ENCODE measurements at places on chromosomes 5 and 9. TPM values are rescaled to one million over a fixed set of nuclear protein-coding genes. Genes with fewer than 3 reads are reported as not detected.

Gene NDST1
- polyA plus RNA-seq = 6.4 TPM

DNA sequence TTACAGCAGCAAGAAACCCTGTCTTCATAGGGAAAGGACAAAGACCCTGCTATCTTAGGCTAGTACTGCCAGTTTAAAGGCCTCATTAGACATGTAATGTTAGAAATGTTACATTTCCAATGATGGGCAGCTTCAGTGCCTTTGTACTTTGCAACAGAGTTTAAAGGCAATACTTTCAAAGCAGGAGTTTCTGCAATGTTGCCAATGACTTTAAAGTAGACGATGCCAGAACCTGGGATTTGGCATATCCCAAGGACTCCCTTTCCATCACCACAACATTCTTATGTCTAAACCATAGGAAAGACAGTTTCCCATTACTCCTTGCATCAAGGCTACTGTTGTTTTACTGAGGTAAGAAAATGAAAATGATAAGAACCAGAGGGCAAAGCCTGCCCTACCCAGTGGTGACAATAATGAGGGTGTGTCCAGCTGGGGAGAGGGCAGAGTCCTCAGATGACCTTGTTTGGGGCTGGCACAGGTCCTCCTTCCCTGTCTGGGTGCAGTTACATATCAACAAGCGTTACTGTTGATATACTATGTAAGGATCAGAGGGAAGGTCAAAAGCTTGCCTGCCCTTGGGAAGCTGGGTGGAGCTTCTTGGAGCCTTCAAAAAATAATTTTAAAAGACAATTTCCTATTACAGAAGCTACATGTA is 27.5 kb upstream of the MLANA start:
- no peaks in the 10 kb centered on the region for H3K4me1 ChIP-seq
- H3K27ac ChIP-seq = no peak overlapping the region
- no peak for DNase-seq
- no peaks in the 10 kb centered on the region for H3K36me3 ChIP-seq
- no peaks in the 10 kb centered on the region for H3K27me3 ChIP-seq

Gene MYORG
- 1.3 TPM for polyA plus RNA-seq

DNA sequence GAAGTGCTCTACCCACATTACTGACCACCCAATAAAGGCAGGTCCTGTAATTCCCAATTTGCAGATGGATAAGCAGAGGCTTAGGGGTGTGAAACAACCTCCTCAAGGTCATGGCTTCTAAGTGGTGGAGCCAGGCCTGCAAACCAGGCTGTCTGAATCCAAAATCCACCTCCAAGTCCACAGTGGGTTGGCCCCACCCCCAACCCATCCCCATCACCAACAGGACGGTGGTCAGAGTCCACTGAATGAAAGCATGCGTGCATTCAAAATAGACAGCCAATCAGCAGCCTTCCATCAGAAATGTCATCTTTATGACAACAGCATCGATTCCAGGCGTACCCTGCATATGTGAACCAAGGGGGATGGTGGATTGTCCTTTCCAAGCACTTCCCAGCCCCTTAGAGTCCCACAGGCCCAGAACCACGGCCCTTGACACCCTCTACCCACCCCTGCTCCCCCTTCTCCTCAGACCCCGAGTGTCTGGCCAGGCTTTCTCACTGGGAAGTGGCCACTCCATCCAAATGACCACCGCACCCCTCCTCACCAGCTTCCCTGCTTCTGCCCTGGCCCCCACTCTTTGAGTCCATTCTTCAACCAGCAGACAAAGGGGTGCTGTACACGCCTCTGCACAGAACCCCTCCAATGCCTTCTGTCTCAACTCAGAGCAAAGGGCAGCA is 133.1 kb downstream of the KCNIP1 start:
- H3K4me1 ChIP-seq = peaks cover 7% of the 10 kb centered on the region
- H3K27ac ChIP-seq = no peak overlapping the region
- no peaks in the 10 kb centered on the region for H3K36me3 ChIP-seq
- H3K27me3 ChIP-seq = peaks cover 12% of the 10 kb centered on the region
- DNase-seq = no peak

DNA sequence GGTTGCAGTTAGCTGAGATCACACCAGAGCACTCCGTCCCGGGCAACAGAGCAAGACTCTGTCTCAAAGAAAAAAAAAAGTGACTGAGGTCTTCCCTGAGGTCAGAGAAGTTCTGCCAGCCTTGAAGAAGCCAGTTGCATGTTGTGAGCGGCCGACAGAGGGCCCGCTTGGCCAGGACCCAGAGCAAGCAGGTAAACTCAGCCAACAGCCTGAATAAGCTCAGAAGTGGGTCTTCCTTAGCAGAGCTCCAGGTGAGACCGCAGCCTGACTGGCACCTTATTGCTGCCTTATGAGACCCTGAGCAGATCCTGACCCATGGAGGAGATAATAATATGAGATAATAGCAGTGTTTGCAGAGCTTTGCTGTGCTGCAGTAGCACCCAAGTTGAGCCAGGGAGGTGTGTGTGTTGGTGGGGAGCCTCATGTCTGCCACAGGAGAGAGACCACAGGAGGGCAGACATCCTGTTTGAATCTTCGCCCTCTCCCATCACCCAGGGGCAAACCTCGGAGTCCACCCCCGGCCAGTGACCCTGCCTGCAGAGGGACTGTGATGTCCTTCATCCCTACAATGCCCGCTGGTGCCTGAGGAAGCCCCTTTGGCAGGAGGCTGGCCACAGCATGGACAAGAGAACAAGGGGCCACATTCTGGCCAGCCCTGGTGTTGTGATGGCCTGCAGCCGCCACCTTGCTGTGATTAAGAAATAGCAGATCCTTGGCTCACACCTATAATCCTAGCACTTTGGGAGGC is 10.8 kb upstream of the BARX1 start:
- H3K36me3 ChIP-seq = no peaks in the 10 kb centered on the region
- no peak overlapping the region for H3K27ac ChIP-seq
- no peaks in the 10 kb centered on the region for H3K4me1 ChIP-seq
- no peak for DNase-seq
- peaks cover 37% of the 10 kb centered on the region for H3K27me3 ChIP-seq
- no peak overlapping the region for H3K4me3 ChIP-seq

Gene IL3
- polyA plus RNA-seq = 0.34 TPM

Gene INSL4
- polyA plus RNA-seq = 0.18 TPM

DNA sequence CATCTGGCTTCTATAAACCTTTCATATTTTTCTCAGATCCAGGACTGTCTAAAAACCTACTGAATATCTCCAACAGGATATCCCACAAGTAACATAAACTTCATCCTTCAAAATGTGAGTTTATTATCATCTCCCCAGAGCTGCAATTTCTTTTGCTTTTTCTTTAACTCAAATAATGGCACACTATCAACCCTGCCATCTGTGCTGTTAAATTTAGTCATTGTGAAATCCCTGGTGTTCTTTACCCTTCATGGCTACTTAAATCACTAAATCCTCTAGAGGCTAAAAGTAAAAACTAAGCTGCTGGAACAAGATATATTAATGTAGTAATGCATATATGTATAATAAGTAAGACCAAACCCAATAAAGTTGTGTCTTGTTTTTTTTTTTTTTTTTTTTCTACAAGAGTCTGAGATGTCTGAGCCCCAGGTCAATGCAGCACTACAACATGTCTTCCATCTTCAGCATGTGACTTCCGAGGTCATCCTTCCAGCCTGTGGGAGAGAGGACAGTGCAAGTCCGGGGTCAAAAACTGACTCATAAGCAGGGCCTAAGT is 362.9 kb downstream of the ADGRV1 start:
- no peaks in the 10 kb centered on the region for H3K36me3 ChIP-seq
- no peaks in the 10 kb centered on the region for H3K4me1 ChIP-seq
- H3K4me3 ChIP-seq = no peak overlapping the region
- DNase-seq = no peak

- H3K4me3 ChIP-seq = no peak overlapping the region
- no peak overlapping the region for H3K27ac ChIP-seq
- H3K27me3 ChIP-seq = peaks cover 4% of the 10 kb centered on the region
- H3K4me1 ChIP-seq = no peaks in the 10 kb centered on the region
Measured at GRCh38 chr9:130299785-130300615, 34.4 kb downstream of the HMCN2 start.

DNA sequence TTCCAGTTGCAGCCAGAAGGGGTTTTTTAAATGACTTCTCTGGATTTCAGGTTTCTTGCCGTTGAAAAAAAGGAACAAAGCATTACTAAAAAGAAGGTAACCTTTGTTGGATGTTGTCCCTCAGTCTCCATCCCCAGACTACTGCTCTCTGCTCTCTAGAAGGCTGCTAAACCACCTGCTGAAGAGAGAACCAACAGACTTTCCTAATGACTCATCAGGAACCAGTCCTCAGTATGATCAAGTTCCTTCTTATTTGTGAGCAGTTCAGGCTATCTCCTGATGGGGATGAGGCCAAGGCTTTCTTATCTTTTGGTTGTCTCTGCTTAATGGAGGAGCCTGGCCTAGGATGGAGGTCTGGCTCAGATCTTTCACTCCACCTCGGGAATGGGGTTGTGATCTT is 4.1 kb downstream of the KIF4B start:
- H3K4me3 ChIP-seq = no peak overlapping the region
- H3K27ac ChIP-seq = no peak overlapping the region
- no peaks in the 10 kb centered on the region for H3K36me3 ChIP-seq
- no peaks in the 10 kb centered on the region for H3K4me1 ChIP-seq

Gene NOXA1
- 8.4 TPM for polyA plus RNA-seq

DNA sequence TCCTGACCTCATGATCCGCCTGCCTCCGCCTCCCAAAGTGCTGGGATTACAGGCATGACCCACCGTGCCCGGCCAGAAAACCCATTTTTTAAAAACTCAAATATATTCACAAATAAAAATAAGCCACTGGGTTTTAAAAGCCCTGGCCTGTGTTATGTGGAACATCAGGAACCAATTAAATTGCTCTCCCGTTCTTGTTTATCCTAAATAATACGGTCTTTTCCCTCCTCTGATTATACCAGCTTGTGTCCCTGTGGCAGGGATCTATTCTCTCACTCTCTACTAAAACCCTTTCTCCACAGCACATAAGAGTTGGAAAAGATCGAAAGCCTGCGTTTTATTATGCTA is 30.1 kb upstream of the LPAR1 start:
- DNase-seq = no peak
- H3K4me1 ChIP-seq = no peaks in the 10 kb centered on the region
- no peak overlapping the region for H3K4me3 ChIP-seq
- no peaks in the 10 kb centered on the region for H3K36me3 ChIP-seq

Gene TBC1D2
- polyA plus RNA-seq = 21.2 TPM

Gene PCDHGA6
- polyA plus RNA-seq = 1.2 TPM

GRCh38 chr9:25658571-25658970 is 19.7 kb downstream of the TUSC1 start:
- H3K4me3 ChIP-seq = no peak overlapping the region
- no peak overlapping the region for H3K27ac ChIP-seq
- no peaks in the 10 kb centered on the region for H3K36me3 ChIP-seq
- no peaks in the 10 kb centered on the region for H3K27me3 ChIP-seq
- no peak for DNase-seq

Gene TAF1L
- under 0.01 TPM for polyA plus RNA-seq

DNA sequence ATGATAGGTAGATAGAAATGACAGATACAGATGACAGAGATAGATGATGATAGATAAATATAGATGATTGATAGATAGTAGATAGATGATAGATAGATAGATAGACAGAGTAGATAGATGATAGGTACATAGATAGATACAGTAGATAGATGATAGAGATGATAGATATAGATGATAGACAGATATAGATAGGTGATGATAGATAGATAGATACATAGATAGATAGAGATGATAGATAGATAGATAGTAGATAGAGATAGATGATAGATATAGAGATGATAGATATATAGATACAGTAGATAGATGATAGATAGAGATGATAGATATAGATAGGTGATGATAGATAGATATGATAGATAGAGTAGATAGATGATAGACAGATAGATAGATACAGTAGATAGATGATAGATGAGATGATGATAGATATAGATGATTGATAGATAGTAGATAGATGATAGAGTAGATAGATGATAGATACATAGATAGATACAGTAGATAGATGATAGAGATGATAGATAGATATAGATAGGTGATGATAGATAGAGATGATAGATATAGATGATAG is 95.7 kb upstream of the SMIM23 start:
- no peaks in the 10 kb centered on the region for H3K36me3 ChIP-seq
- no peak overlapping the region for H3K4me3 ChIP-seq
- no peaks in the 10 kb centered on the region for H3K4me1 ChIP-seq
- no peaks in the 10 kb centered on the region for H3K27me3 ChIP-seq
